Left renal pelvis (tissue), 4 donors: ENCODE measurements at places on chromosomes 2 and 18.

GRCh38 chr2:19746611-19747309 lies 155.0 kb downstream of the TTC32 start:
- DNase-seq, result peak; percentile 22

DNA sequence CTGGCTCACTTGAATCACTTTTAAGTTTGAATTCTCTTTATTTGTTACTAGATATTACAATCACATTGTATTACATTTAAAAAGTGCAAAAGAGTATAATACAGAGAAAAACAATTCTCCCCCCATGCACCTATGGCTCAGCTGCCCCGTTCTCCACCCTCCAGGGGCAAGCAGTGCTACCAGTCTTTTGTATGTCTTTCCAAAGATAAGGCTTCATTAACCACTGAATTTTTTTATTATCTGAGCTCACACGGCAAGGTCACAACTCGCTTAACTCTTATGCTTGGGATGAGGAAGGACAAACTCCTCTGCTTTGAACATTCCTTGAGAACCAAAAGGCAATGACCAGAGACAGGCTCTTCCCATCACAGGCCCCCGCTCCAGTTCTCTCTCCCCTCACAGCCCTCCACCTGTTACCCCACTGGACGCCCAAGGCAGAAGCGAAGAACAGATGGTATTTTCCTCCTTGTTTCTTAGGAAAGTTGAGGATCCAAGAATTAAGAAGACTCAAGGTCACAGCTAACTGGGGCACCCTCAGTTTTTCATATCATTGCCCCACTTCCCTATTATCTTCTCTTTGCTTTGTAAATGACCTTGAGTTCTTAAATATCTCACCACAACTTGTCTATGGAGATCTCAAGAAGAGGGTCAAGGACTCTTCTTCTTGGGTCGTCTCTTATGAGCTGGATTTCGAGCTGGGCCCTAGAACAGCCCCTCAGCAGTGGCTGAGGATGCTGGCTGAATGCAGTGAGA lies 30.1 kb downstream of the SH2D6 start:
- no peak for DNase-seq

DNA sequence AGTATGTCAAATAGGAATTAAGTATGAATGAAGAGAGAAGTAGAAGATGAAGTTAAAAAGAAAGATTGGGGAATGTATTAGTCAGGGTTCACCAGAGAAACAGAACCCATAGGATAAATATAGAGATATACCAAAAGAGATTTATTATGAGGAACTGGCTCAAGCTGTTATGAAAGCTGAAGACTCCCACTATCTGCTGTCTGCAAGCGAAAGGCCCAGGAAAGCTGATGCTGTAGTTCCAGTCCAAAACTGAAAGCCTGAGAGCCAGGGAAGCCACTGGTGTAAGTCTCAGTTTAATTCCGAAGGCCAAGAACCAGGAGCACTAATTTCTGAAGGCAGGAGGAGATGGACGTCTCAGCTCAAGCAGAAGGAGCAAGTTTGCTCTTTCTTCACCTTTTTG lies 200.9 kb upstream of the FN1 start:
- DNase-seq, result no peak

DNA sequence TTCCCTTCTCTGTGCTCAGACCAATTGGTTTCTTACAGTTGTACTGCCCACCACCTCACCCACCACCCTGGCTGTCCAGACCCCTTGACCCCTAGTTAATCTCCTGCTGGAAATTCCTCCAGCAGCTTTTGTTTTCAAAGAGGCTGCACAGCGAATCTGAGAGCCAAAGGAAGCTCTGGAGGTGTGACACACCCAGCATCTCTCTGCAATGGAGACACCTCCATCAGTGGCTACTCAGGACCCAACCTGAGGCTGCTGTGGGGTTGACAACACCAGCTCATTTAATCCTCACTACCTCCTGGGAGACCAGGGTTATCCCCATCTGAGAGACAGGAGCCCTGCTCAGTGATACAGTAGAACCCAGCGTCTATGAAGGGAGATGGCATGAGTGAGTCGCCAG lies 86.4 kb downstream of the BIN1 start:
- no peak for DNase-seq

GRCh38 chr2:194925742-194926141 lies 731.3 kb upstream of the SLC39A10 start:
- no peak for DNase-seq

DNA sequence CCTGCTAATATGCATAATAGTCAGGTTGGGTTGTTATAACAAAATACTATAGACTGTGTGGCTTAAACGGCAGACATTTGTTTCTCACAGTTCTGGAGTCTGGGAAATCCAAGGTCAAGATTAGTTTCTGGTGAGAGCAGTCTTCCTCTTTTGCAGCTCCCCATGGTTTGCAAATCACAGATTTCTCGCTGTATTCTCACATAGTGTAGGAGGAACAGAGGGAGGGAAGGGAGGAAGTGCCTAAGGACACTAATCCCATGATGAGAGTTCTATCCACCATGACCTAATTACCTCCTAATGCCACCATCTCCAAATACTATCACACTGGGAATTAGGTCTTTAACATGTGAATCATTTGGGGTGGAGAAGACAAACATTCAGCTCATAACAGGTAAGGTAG lies 20.1 kb upstream of the PTH2R start:
- DNase-seq, result no peak

DNA sequence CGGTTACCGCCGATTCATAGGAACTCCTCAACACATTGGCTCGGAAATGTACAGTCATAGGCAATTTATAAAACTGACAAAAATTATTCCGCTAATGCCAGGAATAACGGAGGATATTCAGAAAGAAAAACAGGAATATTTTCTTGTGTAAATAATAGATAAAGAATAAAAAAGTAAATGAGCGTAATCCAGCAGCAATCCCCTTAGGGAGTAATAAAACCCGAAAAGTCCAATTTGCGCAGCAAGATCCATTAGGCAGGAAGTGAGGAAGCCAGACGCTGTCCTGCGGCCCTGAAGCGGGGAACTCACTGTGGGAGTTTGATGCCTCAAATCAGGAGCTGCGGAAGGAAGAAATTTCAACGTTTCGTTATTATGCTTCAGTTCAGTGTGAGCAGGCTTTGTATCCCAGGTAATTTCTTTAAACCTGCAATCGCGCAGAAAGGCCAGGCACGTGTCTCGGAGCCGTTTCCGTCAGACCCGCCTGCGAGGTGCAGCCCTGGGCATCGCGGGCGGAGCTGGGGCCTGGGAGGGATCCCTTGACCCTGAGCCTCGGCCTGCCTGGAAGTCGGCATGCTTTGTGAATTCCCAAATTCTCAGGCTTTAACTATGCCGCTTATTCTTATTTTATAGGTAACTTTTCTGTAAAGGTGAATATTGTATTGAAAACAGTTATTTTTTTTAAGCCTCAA lies 180.9 kb upstream of the ALKAL2 start:
- no peak for DNase-seq

GRCh38 chr2:159710601-159711180 lies 1.6 kb upstream of the MARCHF7 start:
- DNase-seq, result no peak

GRCh38 chr2:147904051-147904450 lies 59.2 kb downstream of the ACVR2A start:
- no peak for DNase-seq

GRCh38 chr18:33853187-33853586 lies 275.2 kb downstream of the ASXL3 start:
- no peak for DNase-seq

- DNase-seq, result no peak
Observed at GRCh38 chr2:128590309-128591021, 271.8 kb upstream of the HS6ST1 start.

GRCh38 chr2:10360850-10361588 lies 58.3 kb downstream of the HPCAL1 start:
- DNase-seq, result no peak

DNA sequence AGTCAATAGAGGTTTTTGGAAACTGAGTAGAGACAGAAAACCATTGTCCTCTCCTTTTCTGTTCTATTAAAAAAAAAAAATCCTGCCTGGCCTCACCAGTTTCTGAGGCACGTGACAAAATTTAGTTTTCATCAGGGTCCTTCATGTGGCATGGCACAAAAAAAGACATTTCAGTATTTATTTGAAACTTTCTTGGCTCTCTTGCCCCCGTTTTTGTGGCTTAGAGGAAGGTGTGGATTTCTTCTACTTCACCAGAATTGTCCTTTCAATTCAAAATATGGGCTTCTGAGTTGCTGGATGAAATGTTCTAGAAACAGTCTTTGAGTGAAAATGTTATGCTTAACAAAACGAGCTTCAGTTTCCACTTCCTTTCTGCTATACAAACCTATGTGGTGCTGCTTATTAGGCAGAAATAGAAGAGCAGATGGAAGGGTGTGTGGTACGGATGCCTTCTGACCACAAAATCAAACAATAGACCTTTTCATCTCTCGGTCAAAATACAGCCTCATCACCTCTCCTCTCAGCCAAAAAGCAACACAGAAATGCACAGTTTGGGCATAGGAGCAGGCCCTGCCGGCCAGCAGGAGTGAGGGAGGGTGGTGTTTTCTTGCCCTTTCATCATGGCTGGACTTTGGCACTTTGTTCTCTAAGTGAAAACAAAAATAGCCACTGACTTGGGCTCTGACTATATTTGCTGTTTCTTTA lies 89.2 kb downstream of the SH3RF3 start:
- DNase-seq, result no peak

DNA sequence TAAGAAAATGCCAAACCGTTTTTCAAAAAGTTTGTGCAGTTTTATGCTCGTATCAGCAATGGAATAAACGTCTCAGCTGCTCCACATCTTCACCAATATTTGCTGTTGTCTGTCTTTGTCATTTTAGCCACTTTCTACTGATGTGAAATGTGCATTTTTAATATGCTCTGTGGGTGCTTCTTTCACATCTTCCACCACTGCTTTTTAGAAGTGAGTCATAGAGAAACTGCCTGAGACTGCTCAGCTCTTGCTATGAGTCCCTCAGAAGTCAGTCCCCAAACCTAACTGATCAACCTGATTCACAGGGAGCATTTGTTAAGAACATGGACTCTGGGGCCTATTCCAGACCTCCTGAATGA lies 41.0 kb upstream of the EPC2 start:
- DNase-seq, result no peak

DNA sequence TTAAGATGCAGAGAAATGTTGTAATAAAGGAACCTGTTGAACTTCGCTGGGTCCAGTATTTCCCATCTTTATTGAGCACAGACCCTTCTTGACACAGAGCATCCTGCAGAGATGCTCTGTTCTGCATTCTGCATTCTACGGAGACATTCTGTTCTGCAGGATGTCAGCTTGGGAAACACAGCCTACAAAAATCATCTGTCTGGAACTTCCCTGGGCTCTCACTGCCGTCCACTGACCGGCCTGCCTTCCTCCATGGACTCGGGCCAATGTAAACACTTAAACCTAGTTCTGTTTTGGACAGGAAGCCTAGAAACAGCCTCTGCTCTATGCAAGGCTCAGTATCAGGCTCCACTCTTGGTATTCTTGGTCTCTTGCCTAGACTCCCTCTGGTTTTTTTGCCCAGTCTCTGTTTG lies 90.0 kb upstream of the PPP1CB start:
- DNase-seq, result peak; percentile 63

DNA sequence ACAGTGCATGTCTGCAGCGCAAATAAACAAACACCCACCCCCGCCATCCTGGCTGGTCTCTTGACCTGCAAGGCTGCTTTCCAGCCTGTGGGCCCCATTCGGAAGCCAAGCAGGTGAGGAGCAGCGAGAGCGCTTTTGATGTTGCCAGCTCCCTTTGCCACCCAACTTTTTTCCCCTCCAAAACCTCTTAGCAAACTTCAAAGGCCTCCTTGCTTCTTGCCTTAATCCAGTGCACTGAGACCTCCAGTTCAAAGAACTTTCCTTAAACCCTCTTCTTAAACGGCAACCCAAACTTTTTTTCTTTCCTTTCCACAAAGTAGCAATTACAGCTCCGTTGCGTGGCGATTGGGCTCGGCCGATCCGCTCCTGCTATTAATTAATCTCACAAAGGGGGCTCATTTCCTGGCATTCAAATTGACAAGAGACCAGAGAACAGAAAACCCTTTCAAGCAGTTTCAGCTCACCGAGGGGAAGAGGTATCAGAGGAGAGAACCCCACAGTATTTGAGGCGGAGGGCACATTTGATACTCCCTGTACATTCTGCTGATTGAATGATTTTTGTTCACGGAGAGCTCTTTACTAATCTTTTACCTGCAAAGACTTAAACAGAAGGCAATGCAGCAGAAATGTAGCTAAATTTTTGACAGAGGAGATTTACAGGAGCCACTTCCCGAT lies 531.4 kb downstream of the TMEM182 start:
- DNase-seq, result no peak

- no peak for DNase-seq
Observed at GRCh38 chr2:10157293-10157692, 34.8 kb downstream of the RRM2 start.
